Activated CD4-positive, CD25-positive, alpha-beta regulatory T cell (primary cell): ENCODE measurements at places on chromosomes 4 and X.

DNA sequence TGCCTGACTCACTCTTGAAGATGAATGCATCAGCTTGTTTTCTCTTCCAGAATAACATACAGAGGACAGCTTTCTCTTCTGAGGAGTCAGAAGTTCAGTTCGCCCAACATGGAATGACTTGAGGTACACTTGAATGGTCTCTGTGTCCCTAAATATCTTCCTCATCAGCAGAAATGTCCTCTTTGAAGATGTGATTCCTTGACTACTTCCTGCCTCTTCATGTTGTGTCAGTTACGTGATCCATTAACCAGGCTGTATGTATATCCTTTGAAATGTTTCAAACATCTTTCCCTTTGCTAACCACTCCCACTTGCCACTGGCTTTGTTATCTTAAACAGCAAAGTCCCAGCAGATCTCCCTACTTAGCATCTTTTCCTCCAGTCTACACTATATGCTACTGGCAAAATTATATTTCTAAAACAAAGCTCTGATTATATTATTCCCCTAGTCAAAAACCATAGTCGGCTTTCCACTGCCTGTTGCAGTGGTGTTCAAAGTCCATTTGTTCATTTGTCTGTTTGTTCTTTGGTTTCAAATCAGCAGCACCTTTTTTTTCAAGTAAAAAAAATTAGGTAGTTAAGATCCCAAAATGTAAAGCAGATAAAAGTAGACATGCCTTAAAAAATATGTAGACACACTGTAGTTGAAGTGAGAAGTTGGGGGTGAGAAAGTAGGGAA is 82.1 kb upstream of the PAK3 start:
- no peak for DNase-seq

- no peak for DNase-seq
These were observed 14.7 kb downstream of the C4orf54 start for GRCh38 chr4:99642725-99643489.

DNA sequence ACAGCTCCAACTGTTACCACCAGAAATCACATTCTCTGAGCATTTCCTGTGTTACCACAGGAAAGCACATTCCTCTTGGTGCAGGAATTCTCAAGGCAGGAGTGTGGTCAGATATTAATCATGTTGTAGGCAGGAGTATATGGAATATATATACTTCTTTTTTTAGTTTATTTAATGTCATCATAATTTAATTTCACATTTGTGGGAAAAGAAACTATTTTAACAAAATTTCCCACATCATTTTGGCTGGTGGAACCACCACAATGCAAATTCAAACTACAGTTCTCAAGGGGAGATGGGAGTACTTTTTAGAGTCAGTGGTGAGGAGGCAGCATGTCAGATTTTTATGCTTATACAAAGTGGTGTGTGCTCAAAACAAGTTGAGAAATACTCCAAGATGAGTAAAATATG is 139.0 kb downstream of the ATP10D start:
- no peak for DNase-seq

DNA sequence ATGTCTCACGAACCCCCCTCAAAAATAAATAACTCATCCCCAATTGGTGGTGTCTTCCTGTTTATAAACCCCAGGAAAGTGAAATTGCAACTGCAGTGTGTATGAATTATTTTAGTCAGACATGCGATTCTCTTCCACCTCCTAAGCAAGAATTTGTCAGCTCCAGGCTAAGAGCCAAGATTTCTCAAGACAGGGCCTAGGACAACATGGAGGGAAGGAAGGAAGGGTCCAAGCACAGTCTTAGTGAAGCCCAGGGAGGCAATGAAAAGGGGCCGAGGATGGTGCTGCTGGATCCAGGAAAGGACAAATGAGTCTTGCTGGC is 20.0 kb downstream of the SH3KBP1 start:
- no peak for DNase-seq

- no peak for DNase-seq
These were observed 39.3 kb downstream of the RTL3 start for GRCh38 chrX:78619834-78620233.

DNA sequence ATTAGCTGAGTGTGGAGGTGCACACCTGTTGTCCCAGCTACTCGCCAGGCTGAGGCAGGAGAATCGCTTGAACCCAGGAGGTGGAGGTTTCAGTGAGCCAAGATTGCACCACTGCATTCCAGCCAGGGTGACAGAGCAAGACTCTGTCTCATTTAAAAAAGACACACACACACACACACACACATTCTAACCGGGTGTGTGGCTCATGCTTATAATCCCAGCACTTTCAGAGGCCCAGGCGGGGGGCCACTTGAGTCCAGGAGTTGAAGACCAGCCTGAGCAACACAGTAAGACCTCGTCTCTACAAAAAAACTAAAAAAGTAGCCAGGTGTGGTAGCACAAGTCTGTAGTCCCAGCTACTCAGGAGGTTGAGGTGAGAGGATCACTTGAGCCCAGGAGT is 152.3 kb downstream of the LRBA start:
- DNase-seq: no peak

- no peak for DNase-seq
These were observed 493.4 kb downstream of the ACTRT1 start for GRCh38 chrX:127558811-127559210.
